AG09319 (cell line): ENCODE measurements at places on chromosomes 7 and 10.

GRCh38 chr7:150753239-150753638 is 16.0 kb downstream of the GIMAP5 start:
- no peak for DNase-seq

GRCh38 chr10:48550071-48550691 is 54.7 kb downstream of the ARHGAP22 start:
- DNase-seq = no peak

GRCh38 chr7:27156916-27157701 is 634 bp upstream of the HOXA7 start:
- no peak for DNase-seq

DNA sequence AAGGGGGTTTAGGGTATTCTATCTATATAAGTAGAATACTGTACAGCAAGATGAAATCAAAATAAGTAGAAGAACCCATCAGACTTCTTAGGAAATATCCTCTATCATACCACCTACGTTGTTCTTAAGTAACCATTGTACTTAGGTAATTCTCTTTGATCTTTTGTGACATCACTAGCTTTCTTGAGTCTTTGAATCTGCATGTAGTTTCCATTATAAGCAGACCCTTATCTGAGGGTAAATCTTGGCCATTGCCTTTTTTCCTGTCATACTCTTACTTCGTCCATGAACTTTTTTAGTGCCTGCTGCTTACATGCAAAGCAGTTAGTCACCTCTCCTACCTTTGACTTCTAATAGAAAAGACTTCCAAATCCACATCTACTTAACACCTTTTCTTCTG is 49.0 kb downstream of the WAC start:
- DNase-seq = no peak

DNA sequence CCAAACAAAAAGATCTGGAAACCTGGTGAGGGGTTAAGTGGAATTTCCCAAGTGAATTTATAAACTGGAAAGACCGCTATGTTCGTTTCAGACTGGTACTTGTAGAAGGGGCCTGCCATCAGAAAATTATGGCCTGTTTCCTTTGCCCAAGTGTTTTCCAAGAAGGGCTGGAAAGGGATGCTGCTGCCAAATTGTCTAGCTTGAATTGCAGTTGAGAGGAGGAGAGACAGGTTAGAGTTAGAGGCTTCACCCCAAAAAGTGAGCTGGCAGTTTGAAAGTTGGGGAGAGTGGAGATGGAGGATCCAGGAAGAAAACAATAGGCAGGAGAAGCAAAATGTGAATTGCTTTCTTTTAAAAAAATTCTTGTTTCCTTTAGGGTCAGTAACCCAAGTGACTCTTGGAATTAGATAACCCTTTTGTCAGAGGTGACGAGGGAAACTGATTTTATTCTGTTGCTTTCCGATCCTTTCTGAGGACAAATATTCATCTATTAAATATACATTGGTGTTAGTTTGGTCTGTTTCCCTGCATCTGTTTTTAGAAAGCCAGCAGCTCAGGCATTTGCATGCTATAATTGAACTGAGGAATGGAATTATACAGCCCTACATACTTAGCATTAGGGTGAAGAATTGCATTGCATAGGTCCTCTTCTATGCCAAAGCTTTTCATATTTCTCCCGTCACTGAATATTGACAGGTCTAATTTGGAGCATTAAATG is 82.5 kb upstream of the PRR15 start:
- no peak for DNase-seq

GRCh38 chr7:142603870-142604448 is 145.3 kb upstream of the PRSS1 start:
- peak; percentile 29 for DNase-seq

GRCh38 chr7:28700790-28701203 is 257.3 kb downstream of the TRIL start:
- no peak for DNase-seq

DNA sequence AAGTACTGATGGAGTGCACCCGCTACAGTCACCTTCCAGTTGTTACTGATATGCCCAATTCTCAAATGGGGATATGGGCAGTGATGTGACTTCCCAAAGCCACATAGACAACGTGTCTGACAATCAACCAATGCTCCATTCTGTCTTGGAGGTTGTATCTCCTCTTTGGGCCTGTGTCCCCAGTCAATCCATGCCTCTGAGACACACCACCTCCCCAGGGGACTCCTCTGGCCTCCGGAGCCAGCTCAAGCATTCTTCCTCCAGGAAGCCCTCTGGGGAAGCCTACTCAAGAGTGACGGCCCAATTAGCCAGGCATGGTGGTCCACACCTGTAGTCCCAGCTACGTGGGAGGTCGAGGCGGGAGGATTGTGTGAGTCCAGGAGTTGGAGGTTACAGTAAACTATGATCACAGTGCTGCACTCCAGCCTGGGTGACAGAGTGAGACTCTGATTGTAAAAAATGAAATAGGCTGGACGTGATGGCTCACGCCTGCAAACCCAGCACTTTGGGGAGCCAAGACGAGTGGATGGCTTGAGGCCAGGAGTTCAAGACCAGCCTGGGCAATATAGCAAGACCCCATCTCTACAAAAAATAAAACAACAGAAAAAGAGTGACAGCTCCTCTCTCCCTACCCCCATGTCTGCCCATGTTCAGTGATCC is 99.5 kb upstream of the TNRC18 start:
- DNase-seq = no peak

DNA sequence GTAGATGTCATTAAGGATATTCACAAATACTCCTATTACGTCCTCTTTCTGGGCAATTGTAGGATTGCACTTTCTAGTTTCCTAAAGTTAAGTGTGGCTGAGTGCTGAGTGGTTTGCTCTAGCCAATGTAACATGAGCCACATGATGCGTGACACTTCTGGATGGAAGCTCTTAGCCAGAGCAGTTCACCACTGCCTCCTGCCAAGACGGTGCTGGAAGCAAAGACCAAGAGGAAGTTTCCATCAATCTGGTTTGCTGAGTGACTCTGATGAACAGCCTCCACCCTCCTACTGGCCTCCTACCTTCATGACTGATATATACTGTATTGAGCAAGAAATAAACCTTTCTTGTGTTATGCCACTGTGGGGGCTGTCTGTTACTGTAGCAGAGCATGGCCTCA is 318.1 kb downstream of the KCNMA1 start:
- DNase-seq = peak; percentile 47

GRCh38 chr10:13942035-13942434 is 355.3 kb downstream of the PRPF18 start:
- no peak for DNase-seq

DNA sequence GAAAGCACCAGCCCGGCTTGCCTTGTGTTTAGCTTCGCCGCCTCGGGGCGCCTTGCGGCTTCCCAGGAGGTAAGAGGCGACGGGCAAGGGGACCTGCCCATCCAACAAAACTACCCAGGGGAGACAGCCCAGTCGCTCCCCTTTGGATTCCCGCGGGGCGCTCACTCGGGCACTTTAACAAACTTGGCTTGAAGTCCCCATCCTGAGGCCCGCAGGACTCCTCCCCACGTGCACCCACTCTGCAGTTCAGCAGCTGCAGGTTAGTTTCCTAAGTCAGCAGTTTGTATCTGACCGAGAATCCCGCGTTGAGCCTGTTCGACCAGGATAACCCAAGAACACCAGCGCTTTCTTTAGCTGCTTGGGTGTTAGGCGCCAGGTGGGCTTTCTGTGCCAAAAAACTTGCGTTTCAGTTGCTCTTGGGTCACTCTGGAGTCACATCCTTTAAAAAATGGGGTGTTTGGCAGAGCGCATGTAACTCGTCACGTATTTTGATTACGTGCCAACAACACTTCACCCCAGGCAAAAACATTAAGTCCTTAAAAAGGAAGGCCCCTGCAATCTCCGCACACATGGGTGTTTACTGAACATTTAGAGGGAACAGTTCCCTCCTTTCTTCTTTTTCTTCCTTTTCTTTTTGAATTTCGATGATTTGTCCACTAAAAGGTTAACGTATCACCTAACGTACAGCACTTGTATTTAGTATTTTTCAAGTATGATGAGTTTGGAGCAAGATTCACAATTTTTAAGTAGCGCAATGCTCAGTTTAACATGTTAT is 876 bp downstream of the DNAH11 start:
- no peak for DNase-seq

DNA sequence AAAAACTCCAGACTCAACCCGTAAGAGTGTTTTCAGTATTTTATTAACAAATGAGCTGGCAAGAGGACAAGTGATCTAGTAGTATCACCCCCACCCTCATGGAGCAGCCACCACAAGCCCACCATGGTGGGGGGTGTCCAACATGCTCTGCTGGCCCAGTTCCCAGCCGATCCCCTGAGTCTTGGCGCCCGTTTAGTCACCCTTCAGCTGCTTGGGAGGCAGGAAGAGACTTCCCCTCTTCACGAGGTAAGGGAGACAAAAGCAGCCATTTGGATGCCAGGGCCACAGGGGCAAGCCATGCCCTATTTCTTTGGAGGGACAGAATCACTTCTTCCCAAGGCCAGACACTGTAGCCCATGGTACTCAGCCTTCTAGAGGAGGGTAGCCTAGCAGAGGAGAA is 54.1 kb downstream of the NOD1 start:
- DNase-seq = no peak

DNA sequence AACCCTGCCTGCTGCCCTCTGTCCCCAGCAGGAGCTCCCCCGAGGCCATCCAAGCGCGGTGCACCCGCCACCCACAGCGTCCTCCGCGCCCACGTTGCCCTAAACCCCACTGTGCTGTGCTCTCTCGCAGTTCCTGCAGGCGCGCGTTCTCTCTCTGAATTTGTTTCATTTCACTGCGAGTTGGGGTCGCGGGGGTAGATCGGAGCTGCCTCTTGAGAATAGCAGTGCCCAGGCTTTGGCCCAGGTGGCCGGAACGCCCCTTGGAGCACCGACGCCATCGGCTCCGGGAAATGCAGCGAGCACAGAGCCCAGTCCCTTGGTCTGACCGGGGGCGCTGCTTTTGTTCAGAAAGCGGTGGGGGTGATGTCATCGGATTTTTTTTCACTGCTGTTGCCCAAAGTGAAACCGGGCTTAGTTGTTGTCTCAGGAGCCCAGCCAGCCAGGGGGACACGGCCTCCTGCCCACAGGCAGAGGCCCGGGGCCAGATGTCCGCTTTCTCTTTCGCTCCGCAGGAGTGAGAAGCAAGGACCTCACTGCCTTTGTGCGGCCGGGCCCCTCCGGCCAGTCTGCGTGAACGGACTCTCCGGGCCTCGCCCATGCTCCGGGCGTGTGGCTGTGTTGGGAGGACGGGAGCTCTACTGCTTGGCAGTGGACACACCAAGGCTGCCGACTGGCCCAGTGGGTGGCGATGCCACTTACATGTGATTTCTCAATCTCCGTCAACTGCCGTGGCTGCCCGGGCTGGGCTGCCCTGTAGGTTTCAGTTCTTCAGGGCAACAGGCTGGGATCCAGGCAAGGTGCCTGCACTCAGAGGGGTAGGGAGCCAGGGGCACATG is 43.1 kb downstream of the FOXK1 start:
- peak; percentile 70 for DNase-seq

DNA sequence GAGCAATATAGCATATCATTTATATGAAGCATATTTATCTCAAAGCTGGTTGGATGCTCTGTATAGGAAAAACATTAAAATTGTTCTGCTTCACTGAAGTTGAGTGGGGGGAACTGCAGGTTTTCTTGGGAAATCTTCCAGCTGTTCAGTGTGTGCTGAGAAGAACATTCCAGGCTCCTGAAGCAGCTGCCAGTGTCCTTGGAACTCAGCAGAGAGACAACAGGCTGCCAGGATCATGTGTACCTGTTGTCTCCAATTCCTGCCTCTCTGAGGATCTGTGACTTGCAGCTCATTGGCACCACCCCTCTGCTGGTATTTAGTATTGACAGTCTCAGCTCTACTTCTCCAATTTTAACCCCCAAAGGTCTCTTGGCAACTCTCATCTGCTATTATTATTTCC is 42.3 kb upstream of the PRKG1 start:
- no peak for DNase-seq

DNA sequence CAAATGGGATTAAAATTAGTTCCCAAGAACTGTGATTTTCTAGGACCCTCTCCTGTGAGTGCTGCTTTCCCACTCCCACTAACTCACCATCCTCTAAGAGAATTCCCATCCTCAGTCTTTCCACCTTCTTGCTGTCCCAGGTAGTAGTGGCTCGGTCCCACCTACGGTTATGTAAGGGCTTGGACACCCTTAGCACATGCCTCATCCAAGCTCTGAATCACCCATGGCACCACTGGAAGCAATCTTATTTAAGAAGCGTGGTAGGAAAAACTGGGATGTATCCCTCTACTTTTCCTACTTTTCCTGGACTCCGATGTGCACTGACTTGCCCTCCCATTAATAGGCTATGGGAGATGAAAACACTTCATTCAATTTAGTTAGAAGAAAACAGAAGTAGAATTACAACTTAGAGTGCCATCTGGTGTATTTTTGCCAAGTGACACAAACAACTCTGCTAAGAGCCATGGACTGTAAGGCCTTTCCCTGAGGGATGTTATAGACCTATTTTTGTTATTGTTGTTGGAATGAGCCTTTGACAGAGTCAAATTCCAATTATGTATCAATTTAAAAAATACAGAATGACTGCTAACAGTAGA is 13.7 kb upstream of the ANKRD22 start:
- DNase-seq = no peak

GRCh38 chr10:125008689-125009638 is 67.0 kb downstream of the ZRANB1 start:
- no peak for DNase-seq

DNA sequence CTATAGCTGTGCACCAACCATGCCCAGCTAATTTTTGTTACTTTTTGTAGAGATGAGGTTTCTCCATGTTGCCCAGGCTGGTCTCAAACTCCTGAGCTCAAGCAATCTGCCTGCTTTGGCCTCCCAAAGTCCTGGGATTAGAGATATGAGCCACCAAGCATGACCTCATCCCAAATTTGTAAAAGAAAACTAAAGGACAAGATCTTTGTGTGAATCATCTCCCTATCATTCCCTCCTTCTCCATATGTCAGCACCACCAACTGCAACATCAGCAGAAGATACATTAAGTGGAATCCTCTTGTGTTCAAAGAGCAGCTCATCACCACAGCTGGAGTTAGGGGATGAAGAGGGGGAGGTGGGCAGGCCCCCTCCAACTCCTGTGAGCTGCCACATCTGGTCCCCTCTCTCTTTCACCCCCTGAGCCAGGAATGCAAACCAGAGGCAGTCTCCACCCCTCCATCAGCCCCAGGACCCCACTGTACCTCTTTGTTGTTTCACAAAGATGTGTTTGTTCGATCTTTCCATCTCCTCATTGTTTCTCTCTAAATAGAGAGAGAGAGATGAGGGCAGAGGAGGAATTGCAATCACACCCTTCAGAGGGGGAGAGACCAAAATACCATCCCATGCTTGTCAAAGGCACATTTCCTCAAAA is 47.3 kb upstream of the PIP4K2A start:
- no peak for DNase-seq

- DNase-seq = peak; percentile 65
These were observed 29.5 kb upstream of the ANKRD2 start for GRCh38 chr10:97543025-97543546.

DNA sequence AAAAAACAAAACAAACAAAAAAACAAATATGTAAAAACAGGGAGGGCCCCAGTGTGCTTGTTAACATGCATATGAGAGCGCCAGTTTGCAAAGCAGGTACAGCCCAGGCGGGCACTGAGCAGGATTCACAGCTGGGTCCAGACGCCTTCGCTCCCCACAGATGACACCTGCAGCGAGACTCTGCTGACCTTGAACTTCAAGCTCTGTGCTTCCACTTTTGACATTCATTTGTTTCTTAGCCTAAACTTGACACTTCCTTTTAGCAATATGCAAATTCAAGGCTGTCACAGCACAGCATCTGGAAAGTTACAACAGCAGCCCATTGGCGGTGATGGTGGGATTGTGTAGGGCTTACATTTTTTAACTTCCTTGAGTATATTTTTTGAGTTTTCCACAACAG is 88.8 kb upstream of the TNS3 start:
- no peak for DNase-seq
